ENCODE measurements at places on chromosomes 5 and 9.

DNA sequence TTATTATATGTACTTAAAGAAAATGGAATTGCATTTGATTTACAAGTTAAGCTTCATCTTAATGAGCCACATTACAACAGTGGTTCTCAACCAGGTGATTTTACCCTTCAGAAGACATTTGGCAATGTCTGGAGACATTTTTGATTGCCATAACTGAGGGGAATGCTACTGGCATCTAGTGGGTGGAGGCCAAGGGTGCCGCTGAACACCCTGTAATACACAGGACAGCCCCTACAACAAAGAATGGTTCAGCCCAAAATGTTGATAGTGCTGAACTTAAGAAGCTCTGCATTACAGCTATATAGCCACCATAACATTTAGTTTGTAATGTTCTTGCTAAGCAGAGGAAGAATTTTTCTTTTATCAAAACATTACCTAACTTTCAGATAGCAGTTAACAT, 103.1 kb downstream of the PAM start:
- DNase-seq, result no peak

DNA sequence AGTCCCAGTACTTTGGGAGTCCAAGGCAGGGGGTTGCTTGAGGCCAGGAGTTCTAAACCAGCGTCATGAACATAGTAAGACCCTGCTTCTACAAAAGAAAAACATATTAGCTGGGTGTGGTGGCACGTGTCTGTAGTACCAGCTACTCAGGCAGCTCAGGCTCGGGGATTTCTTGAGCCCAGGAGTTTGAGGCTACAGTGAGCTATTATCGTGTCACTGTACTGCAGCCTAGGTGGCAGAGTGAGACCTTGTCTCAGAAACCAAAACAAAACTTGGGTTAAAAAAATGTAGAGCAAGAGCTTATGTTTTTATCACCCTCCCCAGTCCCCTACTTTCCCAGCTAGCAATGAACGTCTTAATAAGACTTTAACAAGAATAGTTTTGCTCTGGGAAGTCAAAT, 46.7 kb downstream of the UHRF2 start:
- no peak for DNase-seq

GRCh38 chr5:171614971-171615653, 170.5 kb upstream of the SMIM23 start:
- no peak for DNase-seq

- no peak for DNase-seq
Observed at GRCh38 chr5:3324421-3325101, 271.1 kb upstream of the IRX1 start.

- no peak for DNase-seq
Observed at GRCh38 chr5:150058480-150059126, 27.8 kb downstream of the CSF1R start.

GRCh38 chr5:151465476-151465875, 18.1 kb downstream of the SLC36A1 start:
- no peak for DNase-seq

- DNase-seq, result no peak
Observed at GRCh38 chr9:89528540-89528939, 30.6 kb upstream of the SEMA4D start.

- DNase-seq, result no peak
Observed at GRCh38 chr5:165360366-165360765, 1854.9 kb downstream of the MAT2B start.

DNA sequence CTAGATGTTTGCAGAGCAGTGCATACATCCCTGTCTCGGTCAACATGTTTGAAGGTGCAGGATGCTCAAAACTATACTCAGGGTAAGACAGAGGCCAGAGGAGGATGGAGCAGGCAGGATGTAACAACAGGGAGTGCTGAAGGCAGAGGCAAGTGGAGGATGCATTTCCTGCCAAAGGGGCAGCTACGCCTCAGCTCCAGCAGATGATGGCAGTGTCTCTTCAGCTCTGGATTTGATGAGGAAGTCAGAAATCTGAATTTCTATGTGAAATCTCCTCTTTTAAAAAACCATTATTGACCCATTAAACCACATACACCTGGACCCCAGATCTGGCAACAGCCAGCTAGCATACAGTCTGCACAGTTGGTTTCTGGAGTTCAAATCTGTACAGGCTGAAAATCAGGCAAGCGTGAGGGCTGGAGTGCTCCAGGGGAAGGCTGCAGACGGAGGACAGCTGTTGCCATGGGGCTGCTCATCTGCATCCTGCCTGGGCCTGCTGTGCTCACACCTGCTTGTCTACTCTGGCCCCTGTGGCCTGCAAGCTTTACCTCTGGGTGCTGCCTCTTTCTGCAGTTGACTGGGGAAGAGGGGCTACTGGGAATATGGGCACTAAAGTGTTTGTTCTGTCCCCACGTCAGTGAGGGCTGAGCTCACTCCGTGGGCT, 152.9 kb upstream of the SLC28A3 start:
- DNase-seq, result no peak

DNA sequence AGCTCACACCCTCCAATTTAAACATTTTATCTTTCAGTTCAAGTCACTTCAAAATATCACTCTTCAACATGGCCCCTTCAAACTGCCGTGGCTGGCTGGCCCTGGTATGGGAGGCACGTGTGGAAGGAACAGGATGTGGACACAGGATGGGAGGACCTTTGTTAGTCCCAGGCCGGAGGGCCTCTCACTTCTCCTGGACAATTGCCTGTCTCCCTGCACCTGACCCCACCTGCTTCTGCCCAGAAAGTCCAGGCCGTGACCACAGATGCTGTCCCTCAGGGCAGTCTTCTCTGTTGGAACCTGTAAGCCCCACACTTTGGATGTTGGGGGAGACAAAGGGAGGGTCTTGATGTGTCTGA, 19.4 kb downstream of the AMBP start:
- no peak for DNase-seq

DNA sequence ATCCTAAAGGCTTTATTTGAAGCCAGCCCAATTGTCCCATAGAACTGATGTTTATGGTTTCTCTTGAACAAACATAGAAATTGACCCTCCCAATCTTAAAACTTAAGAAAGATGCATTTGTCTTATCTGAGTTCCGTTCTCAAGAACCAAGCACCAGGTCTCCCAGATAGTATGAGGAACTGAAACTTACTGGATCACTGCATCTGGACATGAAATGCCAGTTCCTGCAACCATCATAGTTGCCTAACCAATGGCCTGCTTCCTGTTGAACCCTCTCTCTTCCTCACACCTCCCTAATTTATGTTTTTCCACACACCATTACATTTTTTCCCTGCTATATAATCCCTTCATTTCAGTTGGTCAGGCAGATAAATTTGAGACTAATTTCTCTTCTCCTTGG, 478.9 kb downstream of the HTR1A start:
- no peak for DNase-seq

DNA sequence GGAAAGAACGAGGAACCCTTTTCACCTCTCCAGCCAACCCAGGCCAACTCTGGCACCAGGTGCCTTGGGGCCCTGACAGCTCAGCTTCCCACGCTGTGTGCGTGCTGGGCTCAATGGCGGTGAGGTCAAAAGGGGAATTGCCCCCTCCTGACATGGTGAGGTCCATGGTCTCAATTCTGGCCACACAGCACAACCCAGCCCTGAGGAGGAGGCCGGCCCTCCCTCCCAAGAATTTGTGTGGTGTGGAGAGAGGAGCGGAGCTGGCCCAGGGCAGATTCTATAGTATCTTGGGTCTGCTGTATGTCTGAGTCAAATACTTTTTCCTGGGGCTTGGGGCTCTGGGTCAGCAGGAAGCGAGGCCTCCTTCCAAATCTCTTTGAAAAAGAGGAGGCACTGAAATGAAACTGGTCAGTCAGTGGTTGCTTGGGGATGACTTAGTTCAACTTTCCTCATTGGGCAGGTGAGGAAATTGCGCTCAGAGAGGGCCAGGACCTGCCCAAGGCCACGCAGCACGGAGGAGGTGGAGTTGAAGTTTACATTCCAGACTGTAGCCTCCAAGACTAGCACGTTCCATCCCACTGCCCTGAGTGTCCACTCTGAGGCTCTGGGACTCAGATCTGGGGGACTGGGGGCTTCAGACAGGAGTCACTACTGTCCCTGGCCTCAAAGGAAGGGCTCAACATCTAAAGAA, 15.6 kb downstream of the COL27A1 start:
- DNase-seq, result no peak

- no peak for DNase-seq
Observed at GRCh38 chr9:12625844-12626243, 67.3 kb upstream of the TYRP1 start.

DNA sequence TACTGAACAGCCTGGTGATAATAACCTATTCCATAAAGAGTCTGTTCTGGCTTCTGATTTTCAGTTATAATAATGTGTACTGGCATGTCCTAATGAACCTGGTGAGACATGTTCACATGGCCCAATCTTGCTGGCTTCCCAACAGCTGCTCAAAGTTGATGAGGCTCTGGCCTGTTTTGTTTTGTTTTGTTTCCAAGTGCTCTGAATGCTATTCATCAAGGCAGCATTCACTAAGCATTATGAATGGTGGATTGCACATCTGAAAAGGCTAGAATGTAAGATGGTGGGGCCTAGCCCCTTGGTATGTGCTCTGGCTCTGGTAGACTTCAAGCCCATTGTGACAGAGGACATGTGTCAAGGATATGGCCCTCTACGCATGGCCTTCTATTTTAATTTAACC, 388.5 kb downstream of the PSAT1 start:
- no peak for DNase-seq

GRCh38 chr5:154039458-154039829, 677 bp downstream of the MFAP3 start:
- no peak for DNase-seq

DNA sequence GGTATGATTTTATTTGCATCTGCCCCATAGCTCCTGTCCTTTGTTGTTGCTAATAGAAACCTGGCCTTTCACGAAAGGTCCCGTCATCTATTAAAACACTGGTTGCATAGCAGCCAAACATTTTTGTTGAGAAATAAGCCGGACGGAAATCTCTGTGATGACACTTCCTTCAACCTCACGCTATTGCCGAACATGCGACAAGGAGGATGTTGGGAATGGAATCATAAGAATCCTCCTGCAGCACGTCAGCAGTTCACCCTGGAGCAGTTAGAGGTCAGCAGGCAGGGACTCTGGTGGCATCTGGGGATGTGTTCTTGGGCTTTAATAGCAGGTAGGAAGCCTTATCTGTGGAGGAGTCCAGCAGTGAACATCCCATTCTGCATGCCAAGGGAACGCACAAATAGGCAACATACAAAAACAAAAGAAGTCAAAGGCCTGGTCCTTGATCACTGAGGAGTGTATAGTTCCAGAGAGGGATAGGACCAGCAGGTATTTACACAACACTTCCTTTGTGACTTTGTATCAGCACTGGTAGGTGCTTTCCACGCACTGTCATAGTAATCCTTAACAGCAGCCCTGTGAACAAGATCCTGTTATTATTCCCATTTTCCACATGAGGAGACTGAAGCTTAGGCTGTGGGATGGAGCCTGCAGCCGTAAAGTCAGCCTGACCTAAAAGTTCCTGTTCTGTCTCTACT, 33.4 kb downstream of the ARHGAP26 start:
- no peak for DNase-seq

Measured in amygdala (tissue), 56 donors.